ENCODE measurements at places on chromosomes 2 and 18. TPM values are rescaled to one million over a fixed set of nuclear protein-coding genes. Genes with fewer than 3 reads are reported as not detected.

Gene EPB41L3
- 12.8 TPM for total RNA-seq

Gene GPBAR1
- 0.63 TPM for total RNA-seq

Gene ADD2
- 170 TPM for total RNA-seq

Gene TNS1
- 5.1 TPM for total RNA-seq

- H3K4me1 ChIP-seq, result no peaks in the 10 kb centered on the region
- no peaks in the 10 kb centered on the region for H3K27me3 ChIP-seq
- H3K4me3 ChIP-seq, result no peak overlapping the region
Observed at GRCh38 chr2:20525041-20526035, 78.5 kb downstream of the RHOB start.

- no peaks in the 10 kb centered on the region for H3K36me3 ChIP-seq
- peaks cover 60% of the 10 kb centered on the region for H3K27me3 ChIP-seq
- DNase-seq, result no peak
- H3K4me3 ChIP-seq, result no peak overlapping the region
Observed at GRCh38 chr2:100107906-100108647, 34.3 kb downstream of the AFF3 start.
